ENCODE measurements at places on chromosomes 7 and 10.

DNA sequence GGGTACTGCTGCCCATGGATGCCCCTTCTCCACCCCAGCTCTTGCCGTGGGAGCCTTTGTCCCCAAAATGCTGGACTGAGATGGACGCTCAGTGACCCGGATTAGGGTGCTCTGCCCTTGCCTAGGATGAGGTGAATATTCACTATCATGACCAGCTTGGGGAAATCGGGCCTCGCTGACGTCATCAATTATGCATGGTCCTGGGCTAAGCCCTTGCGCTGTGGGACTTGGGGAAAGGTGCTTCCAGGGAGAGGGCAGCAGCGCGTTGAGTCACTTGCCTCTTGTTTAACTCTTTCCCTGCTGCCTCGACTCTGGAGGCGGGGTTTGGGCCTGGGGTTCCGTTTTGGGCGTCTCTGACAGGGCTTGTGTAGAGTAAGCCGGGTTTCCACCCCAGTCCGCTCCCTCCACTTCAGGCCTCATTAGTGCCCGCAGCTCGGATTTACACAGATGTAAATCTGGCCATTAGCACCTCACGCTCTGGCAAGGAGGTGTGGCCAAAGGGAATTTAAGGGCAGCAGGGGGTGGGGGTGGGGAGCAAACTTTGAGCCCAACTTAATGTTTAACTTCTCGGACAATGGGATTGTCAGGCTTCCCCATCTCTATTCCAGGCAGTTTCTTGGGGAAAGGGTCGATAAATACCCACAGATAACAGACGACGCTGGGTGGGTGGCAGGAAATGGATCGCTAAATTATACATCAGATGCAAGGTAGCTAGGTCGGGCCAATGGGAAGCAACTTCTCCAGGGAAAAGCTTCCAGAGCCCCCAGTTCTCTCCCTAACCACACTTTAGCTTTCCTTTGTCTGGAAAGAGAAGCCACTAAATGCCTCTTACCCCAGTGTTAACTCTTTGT is 51.3 kb upstream of the TCF7L2 start:
- DNase-seq: no peak

GRCh38 chr7:81231301-81231838 is 312.5 kb upstream of the SEMA3C start:
- peak; percentile 32 for DNase-seq

DNA sequence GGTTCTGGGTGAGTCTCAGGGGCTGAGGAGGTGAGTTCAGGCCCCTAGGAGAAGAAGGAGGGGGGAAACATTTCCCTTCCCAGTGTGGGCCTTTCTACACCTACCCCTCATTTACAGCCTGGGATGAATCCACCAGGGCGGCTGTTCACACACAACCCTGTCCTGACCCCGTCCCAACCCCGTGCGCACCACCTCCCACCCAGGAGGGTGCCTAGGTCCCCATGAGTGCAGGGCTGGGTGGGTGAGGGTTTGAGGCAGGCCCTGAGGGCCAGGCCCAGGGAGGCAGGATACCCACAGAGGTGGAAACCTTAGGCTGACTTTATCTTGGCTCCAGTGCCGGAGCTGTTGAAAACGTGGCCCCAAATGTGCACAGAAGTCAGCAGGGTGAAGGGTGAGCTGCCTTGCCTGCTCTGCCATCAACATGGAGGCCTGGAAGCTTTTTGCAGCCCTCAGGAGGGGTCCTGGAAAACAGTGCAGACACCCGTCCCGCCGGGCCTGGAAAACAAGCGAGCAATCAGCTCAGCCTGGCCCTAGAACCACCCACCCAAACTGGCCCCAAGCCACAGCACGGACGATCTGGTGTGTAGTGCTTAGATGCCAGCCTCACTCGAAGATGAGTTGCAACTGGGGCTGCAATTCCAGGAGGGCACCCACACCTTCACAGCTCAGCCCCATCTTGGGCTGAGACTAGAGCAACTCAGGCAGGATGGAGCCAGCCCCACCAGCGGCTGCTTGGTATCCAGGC is 9.3 kb upstream of the RET start:
- no peak for DNase-seq

- no peak for DNase-seq
Measured at GRCh38 chr10:73806176-73806950, 5.0 kb downstream of the NDST2 start.

DNA sequence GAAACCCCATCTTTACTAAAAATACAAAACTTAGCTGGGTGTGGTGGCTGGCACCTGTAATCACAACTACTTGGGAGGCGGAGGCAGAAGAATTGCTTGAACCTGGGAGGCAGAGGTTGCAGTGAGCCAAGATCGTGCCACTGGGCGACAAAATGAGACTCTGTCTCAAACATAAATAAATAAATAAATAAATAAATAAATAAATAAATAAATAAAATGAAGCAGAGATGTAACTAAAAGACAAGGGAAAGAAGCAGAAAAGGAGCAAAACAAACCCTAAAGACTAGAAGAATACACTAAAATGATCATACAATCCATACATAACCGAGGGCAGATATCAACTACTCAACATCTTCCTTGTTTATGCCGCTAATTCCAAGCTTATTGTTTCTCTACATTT is 209.8 kb downstream of the TYW1 start:
- no peak for DNase-seq

DNA sequence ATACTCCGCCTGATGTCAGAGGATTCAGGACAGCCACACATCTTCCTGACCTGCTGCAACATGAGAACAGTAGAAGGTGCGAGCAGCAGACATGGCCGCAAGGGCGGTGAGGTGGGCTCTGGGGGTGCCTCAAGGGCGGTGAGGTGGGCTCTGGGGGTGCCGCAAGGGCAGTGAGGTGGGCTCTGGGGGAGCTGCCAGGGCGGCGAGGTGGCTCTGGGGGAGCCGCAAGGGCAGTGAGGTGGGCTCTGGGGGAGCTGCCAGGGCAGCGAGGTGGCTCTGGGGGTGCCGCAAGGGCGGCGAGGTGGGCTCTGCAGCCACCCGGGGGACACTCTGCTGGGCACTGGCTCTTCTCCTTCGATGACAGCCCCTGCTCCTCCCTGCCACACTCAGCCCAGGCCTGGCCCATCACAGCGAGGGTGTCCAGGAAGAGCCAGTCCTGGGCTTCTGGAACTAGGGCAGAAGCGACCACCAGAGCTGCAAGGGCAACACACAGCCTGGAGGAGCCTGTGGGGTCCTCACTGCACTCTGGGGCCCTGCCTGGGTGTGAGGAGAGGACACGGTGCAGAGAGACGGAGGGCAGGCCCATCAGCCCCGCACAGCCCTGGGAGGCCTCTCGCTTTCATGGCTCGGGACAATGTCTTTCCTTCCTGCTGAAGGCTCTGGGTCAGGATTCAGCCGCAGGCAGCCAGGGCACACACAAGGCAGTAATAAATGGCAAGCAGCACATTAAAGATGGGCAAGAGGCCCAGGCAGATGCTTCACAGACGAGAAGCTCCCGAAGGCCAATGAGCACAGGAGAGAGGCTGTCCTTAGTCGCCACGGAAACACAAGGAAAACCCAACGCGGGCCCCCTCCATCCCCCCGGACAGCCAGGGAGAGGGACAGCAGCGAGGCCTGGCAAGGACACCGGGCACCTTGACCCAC is 42.5 kb downstream of the STK32C start:
- DNase-seq: no peak

DNA sequence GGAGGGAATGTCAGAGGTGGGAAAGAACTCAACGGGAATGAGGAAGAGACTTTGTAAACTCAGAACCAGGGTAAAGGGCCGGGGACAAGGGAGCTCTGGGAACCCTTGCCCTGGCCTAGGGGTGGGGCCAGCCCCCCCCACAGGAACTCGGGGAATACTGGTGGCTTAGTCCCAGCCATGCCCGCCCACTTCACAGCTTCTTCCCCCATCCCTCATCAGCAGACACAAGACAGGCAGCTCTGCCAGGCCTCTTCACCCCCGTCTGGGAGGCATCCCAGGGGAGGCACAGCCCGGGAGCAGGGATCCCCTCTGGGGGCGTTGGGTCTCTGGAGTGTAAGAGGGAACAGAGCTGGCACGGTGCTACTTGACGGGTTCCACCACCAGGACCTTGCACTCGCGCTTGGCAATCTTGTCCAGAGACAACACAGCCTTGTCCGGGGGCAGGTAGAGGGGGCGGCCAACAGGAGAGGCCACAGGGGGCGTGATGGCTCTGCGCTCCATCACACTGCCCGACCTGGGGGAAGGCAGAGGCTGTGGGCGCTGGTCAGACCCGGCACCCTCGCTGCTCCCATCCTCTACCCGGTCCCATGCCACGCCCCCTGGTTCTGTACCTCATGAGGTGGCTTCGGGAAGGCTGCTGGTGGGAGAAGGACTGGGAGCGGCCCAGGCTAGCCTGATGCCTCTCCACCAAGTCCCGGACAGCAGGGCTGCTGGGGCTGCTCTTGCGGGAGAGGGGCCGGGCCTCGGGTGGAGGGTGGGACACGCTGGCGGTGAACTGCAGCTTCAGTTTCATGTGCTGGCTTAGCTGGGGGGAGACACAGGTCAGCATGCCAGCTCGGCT is 3.7 kb downstream of the TRAPPC14 start:
- no peak for DNase-seq

GRCh38 chr7:134547397-134548054 is 1.4 kb upstream of the AKR1B15 start:
- peak; percentile 26 for DNase-seq

DNA sequence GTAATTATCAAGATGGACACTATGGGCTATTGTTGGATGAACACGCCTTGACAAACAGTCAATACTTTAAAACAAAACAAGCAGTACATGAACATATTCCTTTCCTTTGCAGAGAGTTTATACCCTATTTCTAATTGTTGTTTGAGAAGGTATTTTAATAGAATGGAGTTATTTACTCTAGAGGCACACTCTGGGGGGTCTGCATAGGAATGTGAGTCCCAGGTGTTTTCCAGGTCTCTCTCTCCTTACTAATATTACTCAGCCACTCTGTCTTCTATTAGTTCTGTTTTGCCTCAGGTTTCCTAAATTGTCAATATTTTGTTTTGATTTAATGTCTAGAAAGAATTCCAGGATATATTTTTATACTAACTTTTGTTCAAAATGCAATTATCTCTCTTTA is 1091.4 kb downstream of the CNTNAP2 start:
- DNase-seq: no peak

- no peak for DNase-seq
Measured at GRCh38 chr7:148458263-148458662, 132.3 kb upstream of the C7orf33 start.

GRCh38 chr10:124683814-124684213 is 60.4 kb downstream of the FAM53B start:
- DNase-seq: peak; percentile 40

GRCh38 chr10:68861253-68861652 is 33.9 kb downstream of the STOX1 start:
- no peak for DNase-seq

- no peak for DNase-seq
Measured at GRCh38 chr7:128267595-128267924, 26.5 kb downstream of the LEP start.

DNA sequence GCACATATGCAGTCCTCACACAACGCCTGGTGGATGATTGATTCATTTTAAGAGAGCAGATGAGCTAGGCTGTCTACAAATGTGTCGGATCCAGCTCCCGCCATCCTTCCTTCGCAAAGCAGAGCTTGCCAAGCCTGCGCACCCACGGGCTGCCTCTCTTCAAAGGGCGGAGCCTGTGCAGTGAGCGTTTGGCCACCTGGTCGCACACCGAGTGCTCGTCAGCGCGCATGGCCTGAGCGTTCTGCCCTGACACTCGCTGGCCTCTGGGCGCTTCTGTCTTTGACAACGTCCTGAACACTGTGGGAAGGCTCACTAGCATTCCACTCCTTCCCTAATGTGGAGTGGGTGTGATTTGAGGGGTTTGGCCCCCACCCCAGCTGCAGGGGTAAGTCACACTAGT is 47.1 kb upstream of the TMEM72 start:
- no peak for DNase-seq

DNA sequence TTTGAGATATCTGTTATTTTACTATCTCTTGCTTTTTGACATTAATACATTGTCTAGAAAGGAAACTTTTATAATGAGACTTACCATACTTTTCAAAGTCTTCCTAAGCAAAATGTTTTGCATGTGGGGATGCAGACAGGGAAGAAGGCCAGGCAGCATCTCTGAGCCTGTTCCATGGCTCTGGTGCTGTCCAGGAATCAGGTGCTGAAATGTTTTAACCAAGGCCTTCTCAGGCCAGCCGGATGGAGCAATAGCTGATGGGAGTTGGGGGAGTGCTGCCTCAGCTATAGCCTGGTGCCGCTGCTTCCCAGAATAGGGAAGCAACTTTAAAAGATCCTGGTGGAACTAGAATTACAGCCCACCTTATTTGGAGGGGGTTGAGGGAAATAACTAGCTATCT is 38.5 kb downstream of the CRTAC1 start:
- DNase-seq: peak; percentile 5

GRCh38 chr10:79071396-79071923 is 2.7 kb downstream of the ZMIZ1 start:
- no peak for DNase-seq

- DNase-seq: no peak
Measured at GRCh38 chr7:137337902-137338301, 5.6 kb downstream of the PTN start.

DNA sequence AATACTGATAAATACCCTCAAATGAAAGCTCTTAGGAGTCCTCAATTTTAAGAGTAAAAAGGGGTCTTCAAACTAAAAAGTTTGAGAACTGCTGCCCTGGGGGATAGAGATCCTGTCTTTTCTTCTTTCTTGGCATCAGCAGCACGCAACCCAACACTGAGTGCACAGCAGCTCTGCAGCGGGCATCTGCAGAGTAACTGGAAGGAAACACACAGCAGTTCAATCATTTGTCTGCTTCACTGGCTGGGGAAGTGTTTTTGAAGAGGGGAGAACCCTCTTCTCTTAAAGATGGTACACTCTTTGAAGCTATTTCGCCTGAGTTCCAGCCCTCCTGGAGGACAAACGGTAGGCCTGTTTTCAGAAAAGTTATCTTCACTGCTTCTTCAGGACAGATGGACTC is 193.6 kb downstream of the FGFR2 start:
- no peak for DNase-seq

DNA sequence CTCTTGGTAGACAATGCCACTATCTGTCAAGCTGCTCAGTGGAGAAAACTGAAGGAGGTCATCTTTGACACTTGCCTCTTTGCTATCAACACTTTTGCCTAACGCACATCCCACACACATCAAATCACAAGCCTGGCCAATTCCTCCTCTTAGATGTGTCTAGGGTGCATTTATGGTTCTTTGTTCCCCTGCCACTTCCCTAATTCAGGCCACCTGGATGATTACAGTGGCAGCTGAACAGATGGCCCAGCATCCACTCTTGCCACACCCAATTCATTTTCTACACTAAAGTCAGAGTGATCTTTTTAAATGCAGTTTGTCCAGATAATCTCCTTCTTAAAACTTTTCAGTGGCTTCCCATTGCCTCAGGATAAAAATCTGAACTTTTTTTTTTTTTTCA is 58.6 kb downstream of the LAMB4 start:
- DNase-seq: no peak

GRCh38 chr7:133358708-133359107 is 105.8 kb downstream of the EXOC4 start:
- DNase-seq: no peak

DNA sequence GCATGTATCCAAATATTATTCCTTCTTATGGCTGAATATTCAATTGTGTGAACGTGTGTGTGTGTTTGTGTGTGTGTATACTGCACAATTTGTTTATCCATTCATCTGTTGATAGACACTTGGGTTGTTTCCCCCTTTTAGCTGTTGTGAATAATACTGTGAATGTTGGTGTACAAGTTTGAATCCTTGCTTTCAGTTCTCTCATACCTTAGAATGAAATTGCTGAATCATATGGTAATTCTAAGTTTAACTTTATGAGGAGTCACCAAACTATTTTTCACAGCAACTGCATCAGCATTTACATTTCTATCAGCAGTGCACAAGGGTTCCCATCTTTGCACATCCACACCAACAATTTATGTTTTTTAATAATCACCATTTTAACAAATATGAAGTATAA is 86.9 kb upstream of the GATAD1 start:
- no peak for DNase-seq

- peak; percentile 77 for DNase-seq
Measured at GRCh38 chr10:127990846-127991542, 84.1 kb downstream of the PTPRE start.

All from hematopoietic multipotent progenitor cell (in vitro differentiated cells).